ENCODE measurements at places on chromosomes 2 and 18.

DNA sequence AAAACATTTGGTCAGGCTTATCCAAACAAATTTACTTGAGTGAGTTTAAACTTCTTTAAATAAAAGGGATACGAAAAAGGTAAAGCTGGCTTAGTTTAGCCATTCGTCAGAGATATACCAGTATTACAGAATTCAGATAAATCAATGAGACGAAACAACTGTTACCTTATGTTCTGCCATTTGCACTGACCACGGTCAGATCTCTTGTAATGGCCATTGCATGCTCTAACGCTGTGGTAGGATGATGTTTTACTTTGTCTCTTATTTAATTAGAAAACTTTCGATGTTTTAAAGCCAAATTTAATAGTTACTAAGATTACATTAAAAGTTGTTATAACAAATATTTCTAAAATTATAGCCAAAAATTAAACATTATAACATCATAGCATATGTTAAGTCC is 1.5 kb downstream of the C18orf54 start:
- no peak for DNase-seq

DNA sequence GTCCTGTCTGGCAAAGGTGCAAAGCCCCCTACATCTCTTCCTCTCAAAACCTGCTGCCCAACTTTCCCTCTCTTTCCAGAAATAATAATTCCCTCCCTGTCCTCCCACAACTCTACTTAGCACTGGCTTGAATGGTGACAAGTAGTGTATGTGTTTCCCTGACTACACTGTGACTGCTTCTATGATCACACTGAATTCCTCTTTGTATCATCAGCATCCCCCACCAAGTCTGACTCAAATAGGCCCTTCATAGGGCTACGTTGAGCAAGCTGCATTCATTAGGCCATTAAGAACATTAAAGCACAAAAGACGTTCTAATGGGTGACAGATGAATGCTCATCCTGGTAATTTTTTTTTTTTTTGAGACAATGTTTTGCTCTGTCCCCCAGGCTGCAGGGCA is 13.7 kb upstream of the ST3GAL5 start:
- no peak for DNase-seq

DNA sequence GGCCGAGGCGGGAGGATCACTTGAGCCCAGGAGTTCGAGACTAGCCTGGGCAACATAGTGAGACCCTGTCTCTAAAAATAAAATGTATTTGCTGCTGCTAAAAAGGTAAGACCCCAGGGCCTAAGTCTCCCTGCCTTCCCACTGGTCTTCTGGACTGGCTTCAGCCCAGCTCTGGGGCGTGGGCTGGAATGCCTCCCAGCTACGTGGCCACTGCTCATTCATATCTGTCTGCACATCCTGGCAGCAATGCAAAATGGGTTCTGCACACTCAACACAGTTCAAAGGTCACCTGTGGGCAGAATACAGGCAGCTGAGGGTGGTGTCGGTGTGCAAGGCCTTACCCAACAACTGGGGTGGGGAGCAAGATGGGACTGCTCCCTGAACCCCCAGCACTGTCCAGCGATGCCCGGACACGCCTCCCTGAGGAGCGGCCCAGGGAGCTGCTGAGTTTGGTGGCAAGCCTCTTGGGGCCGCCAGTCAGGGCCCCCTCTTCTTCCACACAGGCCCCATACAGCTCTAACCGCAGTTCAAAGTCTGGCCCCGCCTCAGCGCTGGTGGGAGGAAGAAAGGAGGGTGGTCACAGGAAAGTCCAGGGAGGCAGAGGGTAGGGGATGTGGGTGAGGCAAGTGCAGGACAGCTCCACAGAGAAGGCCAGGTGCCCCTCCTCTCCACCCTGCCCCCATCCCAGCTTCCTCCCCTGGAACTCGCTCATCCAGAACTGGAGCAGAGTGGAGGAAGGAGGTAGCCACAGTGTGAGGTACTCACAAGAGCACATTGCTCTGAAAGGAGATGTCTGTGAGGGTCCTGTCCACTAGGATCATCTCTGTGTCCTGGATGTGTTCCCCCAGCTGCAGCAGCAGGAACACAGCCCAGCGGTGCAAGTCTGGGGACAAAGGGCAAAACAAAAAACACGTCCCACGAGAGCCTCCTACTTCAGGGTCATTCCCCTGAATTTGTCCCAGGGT is 8.2 kb downstream of the WDR54 start:
- DNase-seq, result no peak

DNA sequence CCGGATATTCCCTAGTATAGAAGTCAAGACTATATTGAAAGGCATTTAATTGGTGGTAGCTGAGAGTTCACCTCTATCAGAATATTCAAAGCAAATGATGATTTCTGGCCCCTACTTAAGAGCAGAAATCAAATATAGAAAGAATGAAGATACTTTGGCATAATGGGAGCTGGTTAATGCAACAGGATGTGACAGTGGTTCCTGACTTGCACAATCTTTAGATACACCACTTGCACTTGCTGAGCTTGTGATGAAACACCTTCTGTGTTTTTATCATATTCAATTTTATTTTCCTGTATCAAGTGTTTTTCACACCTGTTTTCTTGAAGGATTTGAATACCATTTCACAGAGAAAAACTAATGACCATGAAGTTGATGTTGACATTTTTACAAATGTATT is 124.1 kb upstream of the CDH19 start:
- no peak for DNase-seq

DNA sequence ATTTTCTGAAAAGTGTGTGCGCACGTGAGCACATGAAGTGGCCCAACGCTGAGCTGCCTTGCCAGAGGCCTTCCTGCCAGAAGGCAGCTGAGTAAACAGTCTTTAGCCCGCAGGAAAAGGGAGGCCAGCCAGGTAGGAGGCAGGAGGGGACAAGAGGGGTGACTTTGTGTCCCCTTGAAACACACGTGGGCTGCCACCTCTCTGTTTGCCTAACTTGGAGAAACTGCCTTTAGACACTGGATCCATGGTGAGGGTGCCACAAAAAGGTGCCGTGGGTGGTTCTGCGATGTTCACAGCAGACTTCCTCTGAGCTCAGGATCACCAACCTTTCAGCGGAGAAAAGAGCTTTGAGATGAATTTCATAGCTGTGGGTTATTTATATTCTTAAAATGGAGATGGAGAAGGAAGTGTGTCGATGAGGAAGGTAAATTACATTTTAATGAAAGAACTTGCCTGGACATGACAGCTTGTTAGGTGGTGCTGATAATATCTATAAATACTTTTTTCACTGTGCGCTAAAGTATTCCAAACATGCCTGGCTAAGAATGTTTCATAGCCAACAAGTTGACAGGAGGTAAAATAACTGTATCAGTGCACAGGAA is 36.6 kb upstream of the ASB1 start:
- no peak for DNase-seq

- no peak for DNase-seq
Observed at GRCh38 chr18:42588786-42589185, 526.7 kb downstream of the RIT2 start.

Measured in Panc1 (cell line).